ENCODE measurements at places on chromosomes 4 and X.

GRCh38 chr4:179596621-179597020, 2154.4 kb upstream of the AGA start:
- DNase-seq: no peak

DNA sequence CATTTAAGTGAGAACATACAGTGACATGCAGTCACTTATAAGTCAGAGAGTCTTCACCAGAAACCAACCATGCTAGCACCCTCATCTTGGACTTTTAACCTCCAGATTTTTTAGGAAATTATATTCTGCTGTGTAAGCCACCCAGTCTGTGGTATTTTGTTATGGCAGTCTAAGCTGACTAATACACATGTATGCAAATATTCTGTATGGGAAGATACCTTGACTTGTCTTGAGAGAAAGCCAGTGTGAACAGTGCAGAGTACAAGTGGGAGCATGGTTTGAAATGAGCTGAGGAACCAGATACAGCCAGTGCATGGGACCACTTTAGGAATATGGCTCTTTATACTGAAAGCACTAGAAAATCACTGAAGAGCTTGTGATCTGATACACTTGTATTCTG, 110.4 kb upstream of the MAP9 start:
- no peak for DNase-seq

DNA sequence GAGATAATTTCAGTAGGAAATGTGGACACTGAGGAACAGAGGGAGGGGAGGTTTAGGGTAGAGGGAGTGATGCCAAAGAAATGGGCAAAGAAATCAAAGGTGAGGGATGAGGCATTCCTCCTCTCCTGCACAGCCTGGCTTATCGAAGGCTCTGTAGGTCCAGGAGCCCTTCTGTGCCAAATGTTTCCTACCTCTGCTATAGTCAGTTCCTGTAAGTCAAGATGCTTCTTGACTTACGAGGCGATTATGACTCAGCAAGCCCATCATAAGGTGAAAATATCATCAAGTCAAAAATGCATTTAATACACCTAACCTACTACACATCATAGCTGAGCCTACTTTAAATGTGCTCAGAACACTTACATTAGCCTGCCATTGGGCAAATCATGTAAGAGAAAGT, 60.0 kb upstream of the ARHGAP24 start:
- DNase-seq: no peak

DNA sequence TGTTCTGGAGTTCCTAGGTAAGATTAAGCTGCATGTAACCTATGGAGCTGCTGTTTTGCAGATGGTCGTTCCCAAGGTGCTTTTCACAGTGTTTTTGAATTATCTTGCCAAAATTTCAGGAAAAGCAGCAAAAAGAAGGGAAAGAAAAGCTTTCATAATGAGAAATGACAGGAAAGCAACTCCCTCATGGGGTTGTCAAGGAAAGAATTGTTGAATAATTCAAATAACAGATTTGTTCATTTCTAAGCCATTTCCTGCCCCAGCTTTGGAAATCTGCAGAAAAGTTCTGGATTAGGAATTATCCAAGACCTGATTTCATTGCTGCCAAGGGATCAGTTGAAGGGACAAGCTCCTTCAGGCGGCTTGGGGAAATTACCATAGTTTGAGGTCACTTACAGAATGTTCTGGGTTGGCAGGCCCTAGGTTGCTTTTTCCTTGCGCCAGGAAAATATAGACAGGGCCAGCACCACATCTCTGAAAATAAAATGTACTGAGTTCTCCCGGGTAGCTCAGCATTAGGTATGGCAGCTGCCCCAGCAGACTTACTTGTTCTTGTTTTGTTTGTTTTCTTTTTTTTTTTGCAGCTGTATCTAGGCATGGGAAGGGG, 354.7 kb downstream of the STIM2 start:
- DNase-seq: no peak

DNA sequence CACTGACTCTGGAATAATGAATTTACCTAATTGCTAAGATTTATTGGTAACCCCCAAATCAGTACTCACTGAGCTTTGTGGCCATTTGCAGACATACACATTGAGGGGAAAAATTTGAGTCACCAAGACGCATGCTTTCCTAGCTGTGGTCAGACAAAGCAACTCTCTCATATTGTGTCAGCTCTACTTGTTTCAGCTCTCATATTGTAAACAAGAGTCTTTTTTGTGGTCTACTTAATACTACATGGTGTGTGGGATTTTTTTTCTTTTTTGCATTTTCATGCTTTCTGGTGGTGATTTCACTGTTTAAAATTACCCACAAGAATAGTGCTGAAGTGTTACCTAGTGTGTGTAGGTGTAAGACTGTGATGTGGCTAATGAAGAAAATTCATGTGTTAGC, 428.2 kb upstream of the GALNT7 start:
- no peak for DNase-seq

DNA sequence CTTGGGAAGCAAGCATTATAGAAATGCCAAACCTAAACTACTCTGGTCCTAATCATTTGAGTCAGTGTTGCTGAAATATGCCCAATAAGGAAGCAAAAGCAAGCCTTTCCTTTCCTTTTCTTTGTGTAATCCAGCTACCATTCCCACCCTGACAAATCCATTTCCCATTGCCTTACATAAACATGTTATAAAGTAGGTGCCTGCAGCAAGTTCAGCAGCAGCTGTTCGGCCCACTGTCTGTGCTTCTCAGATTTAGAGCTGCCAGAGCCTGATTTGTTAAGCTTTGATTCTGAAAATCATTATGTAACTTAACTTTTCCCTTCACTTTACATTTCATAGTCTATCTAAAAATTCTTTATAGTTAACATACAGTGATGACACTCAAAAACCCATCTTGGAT, 148.6 kb downstream of the EPHA5 start:
- DNase-seq: no peak

GRCh38 chr4:121462660-121463261, 81.9 kb upstream of the QRFPR start:
- peak; percentile 23 for DNase-seq

GRCh38 chr4:159904906-159905305, 802.0 kb downstream of the RAPGEF2 start:
- DNase-seq: no peak

DNA sequence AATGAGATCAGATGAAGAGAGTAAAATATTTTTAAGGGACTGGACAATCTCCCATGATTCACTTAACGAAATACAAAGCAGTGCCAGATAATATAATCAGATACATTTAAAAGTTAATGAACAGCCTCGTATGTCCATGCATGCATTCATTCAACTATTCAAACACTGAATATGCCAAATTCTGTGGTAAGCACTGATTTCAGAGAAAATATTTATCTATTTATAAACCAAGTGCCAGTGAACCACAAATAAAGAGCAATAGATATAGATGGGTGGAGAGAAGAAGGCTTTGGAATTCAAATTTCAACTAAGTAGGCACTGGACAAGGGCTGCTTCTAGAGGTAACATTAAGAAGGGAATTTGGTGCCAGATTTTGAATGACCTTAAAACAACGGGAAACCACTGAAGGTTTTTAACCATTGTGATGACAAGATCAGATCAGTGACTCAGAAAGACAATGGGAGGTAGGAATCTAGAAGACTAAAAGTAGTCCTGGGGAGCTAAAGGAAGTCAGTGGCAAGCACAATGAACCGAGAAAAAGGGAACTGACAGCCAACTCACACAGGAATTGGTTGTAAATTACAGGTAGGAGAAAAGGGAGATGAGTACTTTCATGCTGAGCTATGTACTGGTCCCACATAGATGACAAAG, 14.2 kb downstream of the ELOVL6 start:
- no peak for DNase-seq

- no peak for DNase-seq
Observed at GRCh38 chrX:70621743-70622142, 177.1 kb downstream of the DLG3 start.

DNA sequence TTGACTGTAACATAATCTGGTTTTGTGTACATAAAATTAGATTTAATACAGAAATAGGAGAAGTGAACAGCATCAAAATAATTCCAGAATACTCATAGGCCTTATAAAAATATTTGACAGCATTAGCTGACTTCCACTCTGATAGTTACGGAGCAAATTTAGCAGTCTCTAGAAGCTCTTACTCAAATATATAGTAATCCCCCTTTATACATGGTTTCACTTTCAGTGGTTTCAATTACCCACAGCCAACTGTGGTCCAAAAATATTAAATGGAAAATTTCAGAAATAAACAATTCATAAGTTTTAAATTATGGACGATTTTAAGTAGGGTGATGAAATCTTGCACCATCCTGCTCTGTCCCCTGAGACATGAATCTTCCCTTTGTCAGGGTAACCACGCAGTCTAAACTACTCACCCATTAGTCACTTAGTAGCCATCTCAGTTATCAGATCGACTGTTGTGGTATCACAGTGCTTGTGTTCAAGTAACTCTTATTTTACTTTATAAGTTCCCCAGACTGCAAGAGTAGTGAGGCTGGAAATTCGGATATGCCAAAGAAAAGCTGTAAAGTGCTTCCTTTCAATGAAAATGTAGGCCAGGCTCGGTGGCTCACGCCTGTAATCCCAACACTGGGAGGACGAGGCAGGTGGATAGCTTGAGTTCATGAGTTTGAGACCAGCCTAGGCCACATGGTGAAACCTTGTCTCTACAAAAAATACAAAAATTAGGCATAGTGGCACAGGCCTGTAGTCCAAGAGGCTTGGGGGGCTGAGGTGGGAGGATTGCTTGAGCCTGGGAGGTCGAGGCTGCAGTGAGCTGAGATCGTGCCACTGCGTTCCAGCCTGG, 17.2 kb upstream of the RTL9 start:
- DNase-seq: no peak

DNA sequence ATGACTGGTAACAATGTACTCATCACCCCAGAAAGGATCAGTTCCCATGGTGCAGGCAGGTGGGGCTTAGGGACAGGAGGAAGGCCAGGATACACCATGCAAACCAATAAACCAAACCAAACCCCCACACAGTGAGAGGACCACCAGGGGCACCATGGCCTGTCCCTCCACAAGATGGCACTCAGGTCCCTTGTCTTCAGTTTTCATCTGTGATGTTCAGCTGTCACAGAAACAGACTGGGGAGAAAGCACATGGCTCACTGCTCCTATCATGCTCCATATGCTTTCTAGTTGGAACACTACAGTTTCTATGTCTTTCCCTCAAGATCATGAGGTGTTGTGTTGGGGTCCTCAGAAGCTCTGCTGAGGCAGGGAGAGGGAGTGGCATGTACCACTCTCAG, 10.1 kb downstream of the HS3ST1 start:
- no peak for DNase-seq

DNA sequence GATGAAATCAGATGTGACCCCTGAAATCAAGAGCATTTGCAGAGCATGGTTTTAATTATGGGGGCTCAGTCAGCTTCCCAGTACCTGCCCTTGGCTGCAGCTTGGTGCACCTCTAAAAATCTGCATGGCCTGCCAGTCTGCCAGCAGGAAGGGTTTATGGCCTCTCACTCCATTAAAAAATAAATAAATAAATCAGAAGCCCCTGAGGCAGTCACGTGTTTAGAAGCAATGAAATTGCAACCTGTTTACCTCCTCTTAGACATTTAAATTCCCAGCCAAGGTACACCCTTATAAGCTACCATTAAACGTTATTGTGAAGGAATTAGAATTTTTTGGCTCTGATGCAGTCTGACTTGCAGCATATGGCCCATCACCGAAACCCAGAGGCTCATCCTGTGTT, 114.0 kb upstream of the LDB2 start:
- no peak for DNase-seq

GRCh38 chr4:137359691-137360315, 172.5 kb downstream of the PCDH18 start:
- no peak for DNase-seq

- no peak for DNase-seq
Observed at GRCh38 chr4:87081826-87082225, 138.6 kb downstream of the KLHL8 start.

GRCh38 chr4:130110770-130111169, 1014.8 kb downstream of the C4orf33 start:
- no peak for DNase-seq

DNA sequence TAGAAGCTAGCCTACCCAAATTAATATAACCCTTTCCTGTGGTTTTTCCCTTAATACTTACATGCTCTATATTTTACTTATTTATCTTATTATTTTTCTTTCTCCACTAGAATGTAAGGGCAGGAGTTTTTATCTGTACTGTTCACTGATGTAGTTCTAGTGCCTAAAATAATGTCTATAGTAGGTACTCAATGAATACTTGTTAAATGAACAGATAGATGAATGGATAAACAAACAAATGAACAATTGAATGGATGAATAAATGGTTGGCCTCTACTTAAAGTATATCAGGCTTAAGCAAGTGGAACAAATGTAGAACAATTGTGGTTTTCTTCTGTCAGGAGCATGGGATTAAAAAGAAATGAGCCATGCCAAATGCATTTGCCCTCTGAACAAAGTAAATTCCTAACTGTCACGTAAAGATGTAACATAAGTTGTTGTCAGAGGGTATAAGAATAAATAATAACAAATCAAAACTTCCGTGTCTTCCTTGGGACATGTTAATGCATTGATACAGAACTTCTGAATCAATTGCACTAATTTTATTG, 54.1 kb downstream of the SYTL5 start:
- no peak for DNase-seq

- DNase-seq: no peak
Observed at GRCh38 chr4:11966782-11967181, 538.1 kb upstream of the HS3ST1 start.

- DNase-seq: no peak
Observed at GRCh38 chrX:100625985-100626491, 10.6 kb downstream of the TSPAN6 start.

GRCh38 chrX:152876931-152877840, 20.7 kb upstream of the ZNF185 start:
- DNase-seq: no peak

GRCh38 chr4:39469429-39470077, 10.7 kb downstream of the LIAS start:
- DNase-seq: peak; percentile 81

DNA sequence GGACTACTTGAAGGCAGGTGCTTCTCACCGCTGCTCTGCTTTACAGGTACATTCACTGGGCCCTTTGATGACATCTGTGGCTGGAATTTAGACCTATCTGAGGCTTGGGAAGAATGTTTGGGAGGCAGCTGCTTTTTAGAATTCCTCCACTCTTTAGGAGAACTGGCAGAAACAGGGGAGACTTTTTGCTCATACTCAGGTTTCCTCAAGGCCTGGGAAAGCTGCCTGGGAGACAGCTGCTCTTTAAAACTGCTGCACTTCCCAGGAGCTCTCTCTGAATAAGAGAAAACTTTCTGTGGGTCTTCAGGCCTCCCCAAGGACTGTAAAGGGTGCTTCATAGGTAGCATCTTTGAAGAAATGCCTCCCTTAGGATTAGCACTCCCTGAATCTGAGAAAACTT, 14.3 kb downstream of the CT47C1 start:
- no peak for DNase-seq

GRCh38 chr4:116573540-116573939, 511.8 kb downstream of the TRAM1L1 start:
- no peak for DNase-seq
